Activated CD8-positive, alpha-beta memory T cell treated with anti-CD3 and anti-CD28 coated beads, Interleukin-2, amount 50 U/mL, for 48 hours (primary cell): ENCODE measurements at places on chromosomes 7 and 10.
A peak's percentile ranks its signal among the peaks of the same experiment; 100 is the strongest.

GRCh38 chr7:24341691-24342413 is 57.9 kb downstream of the NPY start:
- DNase-seq, result no peak

DNA sequence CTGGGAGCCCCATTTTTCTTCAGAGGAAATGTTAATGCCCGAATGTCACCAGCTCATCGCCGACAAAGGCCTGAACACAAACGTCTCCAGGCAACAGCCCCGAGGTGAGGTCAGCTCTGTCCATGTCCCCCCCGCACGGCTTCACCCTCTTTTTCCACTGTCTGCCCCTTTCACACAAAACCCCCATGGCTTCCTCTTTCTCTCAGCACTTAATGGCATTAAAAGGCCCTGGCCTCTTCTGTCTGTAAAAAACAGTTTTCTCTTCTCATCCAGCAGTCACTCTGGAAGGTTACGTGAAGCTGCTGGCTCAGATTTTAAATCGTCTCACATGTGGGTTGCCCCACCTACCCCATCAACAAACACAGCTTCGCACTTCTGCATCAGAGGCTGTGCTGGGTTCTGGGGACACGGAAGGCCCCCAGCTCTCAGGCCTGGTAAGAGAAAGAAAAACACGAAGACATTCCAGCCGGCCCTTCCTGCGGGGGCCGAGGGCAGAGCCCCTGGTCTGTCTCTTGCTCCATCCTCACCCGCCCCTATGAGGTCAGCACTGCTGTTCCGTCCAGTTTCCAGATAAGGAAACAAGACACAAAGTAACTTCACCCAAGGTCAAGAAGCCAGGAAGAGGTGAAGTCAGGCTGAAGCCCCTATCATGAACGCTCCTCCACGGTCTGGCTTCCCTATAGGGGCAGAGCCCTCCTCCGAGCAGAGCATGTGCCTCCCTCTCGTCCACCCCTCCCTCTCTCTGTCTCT is 91.1 kb upstream of the PDGFA start:
- DNase-seq, result no peak

DNA sequence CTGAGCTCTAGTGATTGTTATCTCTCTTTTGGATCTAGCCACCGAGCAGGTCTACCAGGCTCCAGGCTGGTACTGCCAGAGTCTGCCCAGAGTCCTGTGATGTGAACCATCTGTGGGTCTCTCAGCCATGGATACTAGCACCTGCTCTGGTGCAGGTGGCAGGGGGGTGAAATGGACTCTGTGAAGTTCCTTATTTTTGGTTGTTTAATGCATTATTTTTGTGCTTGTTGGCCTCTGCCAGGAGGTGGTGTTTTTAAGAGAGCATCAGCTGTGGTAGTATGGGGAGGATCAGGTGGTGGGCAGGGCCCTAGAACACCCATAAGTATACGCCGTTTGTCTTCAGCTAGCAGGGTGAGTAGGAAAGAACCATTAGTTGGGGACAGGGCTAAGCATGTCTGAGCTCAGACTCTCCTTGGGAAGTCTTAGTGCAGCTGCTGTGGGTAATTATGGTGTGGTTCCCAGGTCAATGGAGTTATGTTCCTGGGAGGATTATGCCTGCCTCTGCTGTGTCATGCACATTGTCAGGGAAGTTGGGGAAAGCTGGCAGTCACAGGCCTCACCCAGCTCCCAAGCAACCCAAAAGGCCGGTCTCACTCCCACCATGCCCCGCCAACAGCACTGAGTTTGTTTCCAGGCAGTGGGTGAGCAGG is 81.8 kb downstream of the NPSR1 start:
- no peak for DNase-seq

DNA sequence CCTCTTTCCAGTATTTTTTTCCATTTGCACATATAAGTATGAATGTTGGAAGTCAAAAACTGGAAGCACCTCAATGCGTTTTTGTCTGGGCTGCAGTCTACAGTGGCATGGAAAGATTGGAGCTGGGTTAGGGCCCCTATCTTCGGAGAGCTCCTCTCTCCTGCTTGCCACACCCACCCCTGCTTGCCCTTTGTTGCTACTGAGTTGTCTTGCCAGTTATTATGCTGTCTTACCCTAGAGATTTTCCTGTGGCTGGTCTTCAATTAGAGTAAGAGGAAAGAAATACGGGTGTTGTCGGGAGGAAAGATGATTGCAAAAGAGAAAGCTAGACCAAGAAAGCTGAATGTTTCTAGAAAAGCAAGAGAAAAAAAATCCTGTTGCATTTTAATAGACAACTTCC is 228.9 kb upstream of the CELF2 start:
- DNase-seq, result no peak

DNA sequence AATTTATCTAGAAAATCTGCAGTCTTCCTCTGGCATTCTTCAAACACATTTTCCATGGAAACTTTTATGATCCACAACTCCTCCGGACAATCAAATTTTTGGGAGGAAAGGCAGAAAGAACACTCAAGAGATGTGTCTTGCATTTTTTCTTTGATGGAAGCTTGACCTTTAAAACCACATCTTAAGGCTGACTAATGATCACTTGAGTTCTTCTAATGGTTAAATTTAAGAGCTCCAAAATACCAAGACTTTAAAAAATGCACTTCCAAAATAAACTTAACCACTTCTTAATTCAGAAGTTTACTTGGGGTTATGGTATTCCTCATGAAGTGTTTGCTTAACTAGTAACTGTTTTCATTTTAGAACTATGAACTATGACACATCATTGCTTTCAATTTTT is 43.3 kb downstream of the ETV1 start:
- no peak for DNase-seq

DNA sequence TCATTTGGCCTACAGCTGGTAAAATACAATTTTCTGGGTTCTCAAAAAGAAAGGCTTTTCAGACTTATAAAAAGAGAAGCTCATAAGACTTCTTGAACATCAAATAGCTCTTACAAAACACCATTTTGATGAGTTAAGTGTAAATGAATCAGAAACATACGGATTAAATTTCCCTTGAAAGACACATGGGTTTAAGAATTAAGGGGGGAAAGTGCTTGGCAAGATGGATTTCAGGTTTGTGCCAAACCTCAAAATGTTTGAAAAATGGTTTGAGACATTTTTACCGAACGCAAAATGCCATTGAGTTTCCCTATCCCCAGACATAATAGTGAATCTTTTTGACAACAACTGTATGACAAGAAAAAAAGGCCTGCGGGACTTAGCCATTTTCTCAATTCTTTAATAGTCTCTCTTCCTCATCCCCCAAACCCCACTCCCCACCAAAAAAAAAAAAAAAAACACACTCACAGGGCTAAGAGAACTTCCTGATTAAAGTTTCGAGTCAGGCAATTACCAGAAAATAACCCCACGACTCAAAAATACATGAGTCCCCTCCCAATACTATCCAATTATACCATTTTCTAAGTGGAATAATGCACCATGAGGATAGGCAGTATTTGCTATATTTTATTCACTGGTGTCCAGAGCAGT is 260.1 kb downstream of the TRIL start:
- DNase-seq, result no peak

- peak; percentile 25 for DNase-seq
Measured at GRCh38 chr7:159141167-159141566, 3.5 kb downstream of the VIPR2 start.

DNA sequence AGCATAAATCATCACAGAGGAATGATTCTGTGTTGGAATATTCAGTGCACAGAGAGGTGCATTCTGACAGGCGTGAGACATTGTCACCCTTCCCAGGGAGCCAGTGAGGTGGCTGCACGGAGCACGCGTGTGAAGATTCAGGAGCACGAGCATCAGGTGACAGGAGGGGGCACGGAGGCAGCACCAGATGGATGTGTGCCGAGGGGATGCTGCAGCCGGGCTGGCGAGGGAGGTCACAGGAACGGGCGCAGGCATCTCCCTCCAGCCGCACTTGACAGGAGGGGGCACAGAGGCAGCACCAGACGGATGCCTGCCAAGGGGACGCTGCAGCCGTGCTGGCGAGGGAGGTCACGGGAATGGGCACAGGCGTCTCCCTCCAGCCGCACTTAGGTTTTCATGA is 66.5 kb downstream of the DIP2C start:
- no peak for DNase-seq

GRCh38 chr10:94428766-94429707 is 26.7 kb downstream of the TBC1D12 start:
- DNase-seq, result no peak

GRCh38 chr7:1623810-1624209 is 46.3 kb upstream of the ELFN1 start:
- no peak for DNase-seq

DNA sequence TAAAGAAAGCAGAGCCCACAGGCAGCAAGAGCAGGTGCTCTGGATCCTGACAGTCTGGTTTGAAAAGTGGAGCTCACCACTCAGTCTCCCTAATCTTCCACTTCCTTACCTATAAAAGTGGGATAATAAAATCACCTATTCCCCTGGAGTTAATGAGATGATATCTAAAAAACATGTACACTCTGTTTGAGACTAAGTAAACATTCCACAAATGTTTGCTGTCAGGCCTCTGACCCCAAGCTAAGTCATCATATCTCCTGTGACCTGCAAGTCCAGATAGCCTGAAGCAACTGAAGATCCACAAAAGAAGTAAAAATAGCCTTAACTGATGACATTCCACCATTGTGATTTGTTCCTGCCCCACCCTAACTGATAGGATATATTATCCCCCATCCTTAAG is 1324.5 kb downstream of the XPNPEP1 start:
- no peak for DNase-seq

- DNase-seq, result no peak
Measured at GRCh38 chr7:137544453-137545058, 201.0 kb upstream of the PTN start.

- no peak for DNase-seq
Measured at GRCh38 chr7:148719753-148720152, 21.1 kb downstream of the CUL1 start.

- no peak for DNase-seq
Measured at GRCh38 chr7:106100863-106101629, 11.1 kb downstream of the SYPL1 start.

DNA sequence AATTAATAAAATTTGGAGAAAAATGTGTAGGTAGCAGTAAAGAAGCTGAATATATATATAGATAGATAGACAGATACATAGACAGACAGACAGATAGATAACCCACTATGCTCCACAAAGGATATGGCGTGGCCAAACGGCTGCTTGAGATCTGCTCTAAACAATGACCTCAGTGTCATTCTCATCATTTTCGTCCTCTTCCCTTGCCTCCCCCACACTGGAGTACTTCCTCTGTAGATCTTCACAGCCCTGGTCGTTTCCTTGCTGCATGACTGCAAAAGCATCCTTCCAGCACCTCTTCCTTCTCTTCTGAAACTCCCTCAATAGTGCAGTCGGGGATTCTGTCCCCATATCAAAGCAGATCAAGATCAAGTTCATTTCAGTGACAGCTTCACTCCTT is 35.6 kb upstream of the ATP6V0A4 start:
- no peak for DNase-seq

GRCh38 chr7:3092468-3092867 is 48.8 kb upstream of the CARD11 start:
- DNase-seq, result peak; percentile 83

- no peak for DNase-seq
Measured at GRCh38 chr10:110818311-110819256, 53.1 kb upstream of the PDCD4 start.

DNA sequence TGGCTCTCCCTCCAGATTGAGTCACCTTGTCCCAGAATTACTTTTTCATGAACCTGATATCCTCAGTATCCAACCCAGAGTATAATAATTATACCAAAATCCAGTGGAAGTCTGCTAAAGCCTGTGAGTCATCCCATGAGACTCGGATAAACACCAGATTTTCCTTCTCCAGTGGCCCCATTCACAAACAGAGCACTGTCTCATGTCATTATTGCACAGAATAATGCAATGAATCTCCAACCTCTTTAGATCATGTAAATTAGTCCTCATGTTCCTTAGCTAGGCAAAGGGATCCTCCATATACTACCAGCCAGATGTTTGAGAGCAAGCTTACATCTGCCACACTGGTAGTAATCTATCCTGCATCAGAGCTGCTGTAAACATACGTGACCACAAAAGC is 89.0 kb downstream of the AMPH start:
- DNase-seq, result no peak

DNA sequence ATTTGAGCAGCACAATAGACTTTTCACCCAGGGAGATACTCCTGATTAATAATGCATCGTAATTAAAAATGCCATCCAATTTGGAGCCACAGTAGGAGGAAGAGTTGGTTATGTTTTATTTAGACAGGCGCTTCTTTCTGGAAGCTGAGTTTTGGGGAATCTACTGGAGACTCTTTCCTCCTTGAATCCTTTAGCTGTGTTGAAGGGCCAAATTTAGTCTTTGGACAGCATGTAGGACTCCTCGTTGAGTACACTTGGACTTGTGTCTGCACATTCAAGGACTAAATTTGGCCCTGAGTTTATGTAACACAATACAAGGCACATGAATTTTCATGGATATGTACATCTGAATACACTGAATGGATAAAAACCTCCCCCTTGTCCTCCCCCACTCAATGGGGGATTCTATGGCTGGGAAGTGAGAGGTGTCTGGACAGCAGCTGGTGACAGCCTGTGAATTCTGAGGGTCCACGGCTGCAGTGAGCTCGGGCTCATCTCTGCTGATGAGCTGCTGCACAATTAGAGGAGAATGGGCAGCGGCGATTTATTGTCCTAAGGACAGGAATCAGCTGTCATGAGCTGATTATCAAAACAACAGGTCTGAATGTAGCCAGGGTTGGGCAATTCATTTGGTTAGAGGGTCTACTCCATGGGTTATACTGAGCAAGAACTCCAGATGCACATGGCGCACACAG is 95.2 kb downstream of the PRTFDC1 start:
- no peak for DNase-seq

DNA sequence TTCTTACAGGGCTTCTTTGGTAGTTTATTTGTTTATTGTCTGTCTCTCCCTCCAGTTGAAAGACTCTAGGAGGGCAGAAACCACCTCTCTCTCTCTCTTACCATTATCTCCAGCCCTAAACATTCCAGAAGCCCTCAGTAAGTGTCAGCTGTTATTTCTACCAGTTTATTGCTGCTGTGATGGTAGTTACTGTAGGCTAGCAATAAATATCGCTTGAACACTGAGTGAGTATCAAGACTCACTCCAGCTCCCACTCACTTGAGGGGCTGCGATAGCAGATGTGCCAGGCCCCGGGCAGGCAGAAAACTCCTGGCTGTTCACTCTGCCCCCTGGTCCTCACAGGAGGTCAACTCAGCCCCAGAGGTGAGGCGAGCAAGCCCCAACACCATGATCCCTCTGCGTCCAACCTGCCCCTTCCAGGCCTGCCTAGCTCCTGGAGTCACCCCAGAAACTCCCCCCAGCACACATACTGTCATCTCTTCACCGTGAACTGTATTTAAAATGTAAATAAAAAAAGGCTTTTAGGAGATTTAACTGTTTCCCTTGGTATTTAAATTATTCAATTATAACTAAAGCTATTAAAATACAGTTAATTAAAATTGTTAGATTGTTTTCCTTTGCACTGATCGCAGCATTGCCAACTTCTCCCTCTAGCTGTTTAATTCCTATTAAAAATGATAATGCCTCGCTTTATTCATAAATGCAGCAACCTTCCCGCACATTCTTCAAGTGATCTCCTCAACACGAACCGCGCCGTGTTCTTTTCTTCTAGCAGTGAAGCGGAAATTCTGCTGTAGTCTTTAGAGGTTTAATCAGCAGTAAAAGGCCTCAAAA is 321.1 kb upstream of the ZMIZ1 start:
- DNase-seq, result no peak
